ENCODE measurements at places on chromosomes 3 and 15.

DNA sequence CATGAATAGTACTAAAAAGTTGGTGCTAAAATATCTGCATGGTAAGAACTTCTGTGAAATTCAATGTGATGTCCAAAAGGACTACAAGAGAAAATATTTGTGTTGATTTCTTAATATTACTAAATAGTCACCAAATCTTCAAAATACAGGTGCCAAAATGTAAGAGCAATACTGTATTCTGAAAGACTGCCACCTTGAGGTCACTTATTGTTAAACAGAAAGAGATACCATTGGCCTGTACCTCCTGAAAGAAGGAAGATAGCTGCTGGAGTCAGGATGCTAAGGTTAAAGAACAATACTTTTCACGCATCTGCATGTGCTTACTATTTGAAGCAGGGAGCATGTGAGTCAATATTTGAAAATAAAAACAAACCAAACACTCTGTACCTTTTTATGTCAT lies 72.0 kb upstream of the LSAMP start:
- no peak for DNase-seq

DNA sequence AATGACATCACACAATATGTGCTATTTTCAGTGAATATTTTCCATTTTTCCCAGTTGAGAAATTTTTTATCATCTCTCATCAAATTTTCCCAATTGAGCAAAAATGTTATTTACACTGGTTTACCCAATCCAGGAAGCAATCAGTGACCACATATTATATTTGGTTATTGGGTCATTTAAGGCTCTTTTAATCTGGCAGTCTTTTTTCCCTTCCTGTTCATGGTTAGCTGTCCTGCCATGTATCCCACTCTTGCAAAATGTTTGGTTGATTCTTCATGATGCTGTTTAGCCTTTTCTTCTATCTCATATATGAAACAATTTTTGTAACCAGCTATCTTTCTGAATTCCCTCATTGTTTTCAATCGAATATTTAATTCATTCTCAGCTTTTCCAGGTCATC lies 626.0 kb downstream of the RBMS3 start:
- no peak for DNase-seq

- DNase-seq = no peak
These were observed 292 bp downstream of the USP4 start for GRCh38 chr3:49339581-49339940.

DNA sequence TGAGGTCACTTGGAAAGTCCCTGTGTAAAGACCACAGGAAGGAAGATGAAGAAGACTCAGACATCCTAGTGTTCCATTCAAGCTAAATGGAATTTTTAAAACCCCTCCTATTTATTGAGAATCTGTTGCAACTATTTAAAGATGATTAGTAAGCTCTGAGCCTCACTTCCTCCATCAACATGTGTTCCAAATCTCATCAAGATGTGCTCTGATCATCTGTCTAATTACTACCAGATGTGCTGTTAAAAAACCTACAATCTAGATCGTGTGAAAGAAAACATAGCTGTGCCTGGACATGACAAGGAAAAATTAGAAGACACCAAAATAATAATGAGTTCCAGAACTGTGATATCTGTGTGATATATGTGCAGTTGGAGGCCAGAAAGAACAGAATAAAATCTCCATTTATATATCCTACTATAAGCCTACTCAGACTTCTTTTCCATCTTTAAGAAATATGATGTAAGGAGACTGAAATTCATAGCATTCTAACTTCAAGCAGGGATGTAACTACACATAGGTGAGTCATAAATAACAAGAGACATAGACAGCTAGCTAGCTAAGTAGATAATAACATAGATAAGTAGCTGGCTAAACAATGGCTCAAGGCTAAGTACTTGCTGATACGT lies 7.8 kb downstream of the XPC start:
- DNase-seq = no peak

DNA sequence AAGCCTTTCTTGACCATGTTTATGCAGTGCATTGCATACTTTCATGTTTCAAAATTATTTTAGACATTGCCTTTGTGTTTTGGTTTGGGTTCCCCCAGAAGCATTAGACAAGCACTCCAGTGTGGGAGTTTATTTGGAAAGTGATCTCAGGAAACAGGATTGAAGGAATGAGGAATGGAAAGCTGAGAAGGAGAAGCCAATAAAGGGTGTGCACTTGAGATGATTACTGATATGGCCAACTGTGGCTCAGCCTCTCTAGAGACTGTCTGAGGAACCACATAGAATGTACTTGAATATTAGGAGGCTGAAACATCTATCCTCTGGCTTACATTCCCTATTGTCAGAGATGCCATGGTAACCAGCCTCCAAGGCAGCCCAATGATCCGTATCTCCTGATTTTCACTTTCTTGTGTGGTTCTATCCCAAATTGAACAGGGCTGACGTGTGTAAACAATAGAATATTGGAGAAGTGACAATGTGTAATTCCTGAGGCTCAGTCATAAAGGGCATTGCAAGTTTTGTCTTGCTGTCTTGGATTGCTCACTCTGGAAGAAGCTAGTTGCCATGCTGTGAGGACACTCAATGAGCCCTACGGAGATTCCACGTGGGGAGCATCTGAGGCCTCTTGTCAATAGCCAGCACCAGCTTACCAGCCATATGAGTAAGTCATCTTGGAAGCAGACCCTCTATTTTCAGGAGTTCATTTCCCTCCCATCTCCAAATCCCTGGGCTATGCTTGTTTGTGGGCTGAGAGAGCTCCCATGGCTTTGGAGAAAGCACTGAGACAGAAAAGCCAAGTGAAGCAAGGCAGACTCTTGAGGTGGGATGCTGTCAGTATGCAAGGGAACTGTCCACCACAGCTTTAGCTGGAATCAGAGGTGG lies 84.7 kb downstream of the SCN11A start:
- no peak for DNase-seq

- DNase-seq = no peak
These were observed 42.9 kb downstream of the RFTN1 start for GRCh38 chr3:16470590-16470989.
